Testis (tissue), 5 donors: ENCODE measurements at places on chromosomes 3 and 15. TPM values are rescaled to one million over a fixed set of nuclear protein-coding genes. Genes with fewer than 3 reads are reported as not detected.

ANKUB1 gene
- 0.56 TPM for total RNA-seq

- DNase-seq: no peak
Measured at GRCh38 chr3:46062679-46063078, 35.4 kb upstream of the XCR1 start.

- peak; percentile 14 for DNase-seq
Measured at GRCh38 chr3:57127891-57128518, 37.1 kb downstream of the IL17RD start.

DNA sequence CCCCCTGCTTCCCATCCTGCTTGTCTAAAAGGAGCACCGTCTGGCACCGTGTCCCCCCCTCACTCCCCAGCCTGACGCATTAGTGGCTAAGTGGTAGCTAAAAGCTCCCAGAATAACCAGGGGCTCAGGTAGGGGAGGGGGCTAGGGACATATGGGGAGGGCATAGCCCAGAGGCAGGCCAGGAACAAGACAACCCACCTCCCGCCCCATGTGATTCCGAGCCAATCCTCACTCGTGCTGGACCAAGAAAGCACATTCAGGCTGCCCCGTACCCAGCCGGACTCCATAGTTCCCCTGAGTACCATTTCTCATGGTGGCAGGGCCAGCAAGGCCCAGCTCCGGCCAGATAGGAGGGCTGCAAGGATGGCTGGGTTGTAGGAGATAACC lies 11.5 kb downstream of the SEMA7A start:
- no peak for DNase-seq
